ENCODE measurements at places on chromosomes 16 and 17.

GRCh38 chr17:59361916-59362810 lies 30.7 kb downstream of the YPEL2 start:
- DNase-seq = no peak

- no peak for DNase-seq
Measured at GRCh38 chr17:82007228-82007494, 15.5 kb downstream of the CENPX start.

DNA sequence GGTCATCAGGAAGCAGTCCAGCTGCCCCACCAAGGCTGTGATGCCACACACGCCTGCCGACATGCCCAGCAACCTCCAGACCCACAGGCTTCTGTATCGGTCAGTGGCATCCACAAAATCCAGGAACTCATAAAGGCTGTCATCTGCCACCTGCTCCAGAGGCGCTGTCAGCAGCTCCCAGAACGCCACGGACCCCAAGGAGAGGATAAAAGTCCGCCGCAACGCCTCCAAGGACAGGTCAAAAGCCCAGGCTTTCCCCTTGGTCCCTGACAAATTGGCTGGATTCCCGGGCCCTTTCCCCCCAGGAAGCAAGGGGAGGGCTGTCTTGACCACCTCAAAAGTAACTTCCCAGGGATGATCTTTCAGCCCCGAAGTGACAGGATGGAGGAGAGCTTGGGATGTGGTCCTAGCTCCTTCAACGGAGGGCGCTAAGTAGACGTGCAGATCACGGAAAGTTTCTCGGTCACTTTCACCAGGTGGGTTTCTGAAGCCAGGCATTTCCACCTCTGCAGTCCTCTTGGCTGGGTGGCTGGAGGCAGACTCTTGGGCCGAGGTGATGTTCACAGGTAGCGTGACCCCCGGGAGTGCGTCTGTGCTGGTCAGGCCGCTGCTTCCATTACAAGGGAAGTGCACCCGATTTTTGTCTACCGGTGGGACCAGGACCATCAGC lies 854 bp downstream of the MFSD6L start:
- DNase-seq = no peak

- no peak for DNase-seq
Measured at GRCh38 chr16:78684655-78685375, 585.4 kb downstream of the WWOX start.

DNA sequence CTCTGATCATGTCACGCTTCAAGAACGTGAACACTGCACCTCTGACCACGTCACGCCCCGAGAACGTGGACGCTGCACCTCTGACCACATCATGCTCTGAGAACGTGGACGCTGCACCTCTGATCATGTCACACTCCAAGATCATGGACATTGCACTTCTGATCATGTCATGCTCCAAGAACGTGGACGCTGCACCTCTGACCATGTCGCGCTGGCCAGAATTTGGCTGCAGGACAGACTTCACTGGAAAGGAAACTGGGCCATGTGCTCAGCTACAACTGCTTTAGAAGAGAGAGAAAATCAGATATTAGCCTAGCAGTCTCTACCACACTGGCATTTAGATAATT lies 182.7 kb downstream of the RPTOR start:
- no peak for DNase-seq
